ENCODE measurements at places on chromosomes 12 and 14. TPM values are rescaled to one million over a fixed set of nuclear protein-coding genes. Genes with fewer than 3 reads are reported as not detected.

DNA sequence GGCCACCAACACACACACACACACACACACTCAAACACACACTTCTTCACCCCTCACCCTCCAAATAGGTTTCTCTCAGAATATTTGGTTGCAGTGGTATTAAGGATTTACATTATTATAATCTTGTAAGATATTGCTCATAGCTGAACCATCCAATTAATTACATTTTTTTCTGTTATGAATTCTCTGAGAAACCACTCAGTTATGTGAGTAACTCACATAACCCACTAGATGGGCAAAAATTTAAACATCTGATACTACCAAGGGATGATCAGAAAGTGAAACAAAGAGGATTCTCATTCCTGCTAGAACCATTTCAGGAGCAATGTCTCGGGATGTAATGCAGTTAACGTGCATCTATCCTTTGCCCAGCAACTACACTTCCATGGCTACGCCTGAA is 31.6 kb downstream of the TMTC1 start:
- no peak for DNase-seq

The ST8SIA1 gene
- total RNA-seq: 0.17 TPM

The SCN8A gene
- total RNA-seq: 0.42 TPM

GRCh38 chr12:33945438-33945784 is 76.9 kb upstream of the ALG10 start:
- DNase-seq: no peak

- no peak for DNase-seq
These were observed 194.1 kb downstream of the ANO6 start for GRCh38 chr12:45409966-45410365.

All from dermis blood vessel endothelial cell (primary cell).